Occipital lobe (tissue), 3 donors: ENCODE measurements at places on chromosomes 2 and 18.

- no peak for DNase-seq
These were observed 434.7 kb upstream of the SETBP1 start for GRCh38 chr18:44246001-44246400.

- no peak for DNase-seq
These were observed 209.2 kb upstream of the SMAD2 start for GRCh38 chr18:48139431-48140347.

GRCh38 chr2:232030229-232030628, 68.7 kb downstream of the DIS3L2 start:
- no peak for DNase-seq

- DNase-seq, result no peak
These were observed 11.3 kb downstream of the NCL start for GRCh38 chr2:231452799-231453508.

- DNase-seq, result no peak
These were observed 36.9 kb upstream of the KCNG2 start for GRCh38 chr18:79760881-79761280.

DNA sequence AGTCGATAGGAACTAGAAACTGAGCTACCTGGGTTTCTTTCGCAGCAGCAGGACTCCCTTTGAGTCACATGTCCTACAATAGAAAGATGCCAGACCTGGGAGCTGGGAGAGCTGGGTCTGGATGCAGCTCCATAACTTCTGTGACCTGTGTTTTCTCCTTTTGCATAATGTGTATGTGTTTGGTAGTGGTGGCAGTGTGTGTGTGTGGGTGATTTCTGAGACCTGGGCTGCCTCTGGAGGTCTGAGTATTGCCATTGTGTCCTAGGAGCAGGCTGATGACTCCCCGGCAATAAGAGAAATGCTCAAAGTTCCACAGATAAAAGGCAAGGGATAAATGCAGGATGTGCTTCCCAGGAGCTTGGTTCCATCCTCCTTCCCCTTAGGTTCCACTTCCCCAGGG, 6.4 kb downstream of the WNT10A start:
- DNase-seq, result no peak

DNA sequence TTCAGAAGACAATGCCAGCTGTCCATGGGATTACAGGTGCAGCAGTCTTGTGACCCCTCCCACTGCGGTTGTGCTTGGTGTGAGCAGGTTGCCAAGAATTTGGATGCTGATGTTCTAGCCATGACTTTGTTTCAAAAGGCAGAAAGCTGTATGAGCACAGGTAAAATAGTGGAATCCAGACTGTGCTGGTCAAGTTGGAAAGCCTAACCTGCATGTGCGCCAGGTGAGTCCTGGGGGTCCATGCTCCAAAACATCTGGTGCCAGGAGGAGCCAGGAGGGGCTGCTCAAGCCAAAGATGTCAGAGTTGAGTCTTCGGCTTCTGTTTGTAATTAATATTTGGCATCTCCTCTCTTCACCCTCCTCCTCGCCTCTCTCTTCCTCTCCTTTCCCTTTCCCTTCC, 330.1 kb downstream of the MYCN start:
- no peak for DNase-seq

DNA sequence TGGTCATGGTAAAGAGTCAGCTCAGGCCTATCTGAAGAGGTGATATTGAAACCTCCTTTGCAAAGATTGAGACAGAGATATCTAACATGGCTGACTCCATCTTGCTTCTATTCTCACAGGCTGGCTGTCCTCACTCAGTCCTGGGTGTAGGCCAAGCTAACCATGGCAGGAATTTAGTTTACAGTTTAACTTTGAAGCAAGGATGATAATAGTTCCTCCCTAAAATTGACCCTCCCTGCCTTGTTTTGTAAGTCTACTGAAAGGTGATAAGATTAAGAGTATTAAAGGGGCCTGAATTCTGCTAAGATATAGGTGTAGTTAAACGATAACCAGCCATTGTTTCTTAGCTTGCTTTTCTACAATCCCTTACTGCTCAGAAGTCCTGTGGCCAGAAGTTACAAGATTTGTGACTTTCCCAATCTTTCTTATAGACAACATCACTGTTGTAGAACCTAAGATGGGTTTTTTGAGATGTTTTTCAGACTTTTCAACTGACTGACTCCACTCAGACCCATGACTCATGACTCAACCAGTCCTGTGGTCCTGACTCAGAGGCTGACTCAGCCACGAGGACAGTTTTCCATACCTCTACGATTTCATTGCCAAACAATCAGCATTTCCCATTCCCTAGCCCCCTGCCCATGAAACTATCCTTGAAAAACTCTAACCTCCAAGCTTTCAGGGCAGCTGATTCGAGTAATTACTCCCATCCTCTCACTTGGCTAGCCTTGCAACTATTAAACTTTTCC, 195.7 kb upstream of the SESTD1 start:
- DNase-seq, result peak; percentile 10

DNA sequence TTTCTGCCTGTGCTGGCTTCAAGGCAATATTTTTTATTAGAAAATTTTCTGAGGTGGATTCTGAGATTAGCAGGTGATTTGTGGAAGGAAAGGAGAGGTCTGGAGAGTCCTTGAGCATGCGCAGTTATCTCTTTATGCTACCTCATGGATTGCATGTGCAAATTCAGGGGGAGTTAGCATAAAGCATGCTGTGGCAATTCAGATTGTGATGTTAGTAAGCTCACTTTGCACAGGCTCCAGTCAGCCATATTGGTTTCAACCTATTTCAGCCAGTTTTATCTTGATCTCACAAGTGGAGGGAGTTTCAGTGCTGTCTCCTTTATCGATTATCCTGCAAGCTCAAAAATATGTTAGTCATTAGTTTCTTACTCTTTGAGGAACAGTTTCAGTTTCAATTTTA, 2012.3 kb upstream of the PIK3C3 start:
- no peak for DNase-seq

- no peak for DNase-seq
These were observed 255.6 kb downstream of the CCDC178 start for GRCh38 chr18:33184958-33185357.

GRCh38 chr18:2903006-2903405, 56.2 kb downstream of the EMILIN2 start:
- DNase-seq, result no peak

DNA sequence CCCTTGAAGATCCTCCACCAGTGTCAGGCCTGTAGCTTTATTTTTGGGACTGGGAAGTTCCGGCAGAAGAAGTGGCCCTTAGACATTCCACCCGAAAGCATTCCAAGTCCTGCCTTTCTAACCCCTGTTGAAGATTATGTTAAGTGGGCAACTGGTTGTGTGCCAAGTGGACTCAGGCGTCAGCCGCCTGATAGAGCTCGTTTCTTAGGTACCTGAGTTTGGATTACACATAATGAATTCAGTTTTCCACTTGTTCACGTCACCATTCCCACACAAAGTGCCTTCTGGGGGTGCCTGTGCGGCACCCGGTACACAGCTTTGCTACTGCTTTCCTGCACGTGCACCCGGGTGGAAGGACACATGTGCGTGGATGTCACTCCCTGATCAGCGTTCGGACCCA, 156.5 kb downstream of the PTGR3 start:
- DNase-seq, result no peak

- no peak for DNase-seq
These were observed 39.8 kb upstream of the SNED1 start for GRCh38 chr2:240958366-240959213.

- no peak for DNase-seq
These were observed 41.8 kb downstream of the TMEM163 start for GRCh38 chr2:134676960-134677359.

GRCh38 chr2:150165442-150165841, 322.0 kb downstream of the RND3 start:
- DNase-seq, result no peak

- no peak for DNase-seq
These were observed 190.4 kb downstream of the NCK2 start for GRCh38 chr2:105935063-105935462.

- no peak for DNase-seq
These were observed 411 bp downstream of the NARS1 start for GRCh38 chr18:57621246-57621604.

- no peak for DNase-seq
These were observed 56.8 kb upstream of the SPAG16 start for GRCh38 chr2:213227458-213227857.

- DNase-seq, result no peak
These were observed 2.1 kb downstream of the PROKR1 start for GRCh38 chr2:68645523-68645922.

DNA sequence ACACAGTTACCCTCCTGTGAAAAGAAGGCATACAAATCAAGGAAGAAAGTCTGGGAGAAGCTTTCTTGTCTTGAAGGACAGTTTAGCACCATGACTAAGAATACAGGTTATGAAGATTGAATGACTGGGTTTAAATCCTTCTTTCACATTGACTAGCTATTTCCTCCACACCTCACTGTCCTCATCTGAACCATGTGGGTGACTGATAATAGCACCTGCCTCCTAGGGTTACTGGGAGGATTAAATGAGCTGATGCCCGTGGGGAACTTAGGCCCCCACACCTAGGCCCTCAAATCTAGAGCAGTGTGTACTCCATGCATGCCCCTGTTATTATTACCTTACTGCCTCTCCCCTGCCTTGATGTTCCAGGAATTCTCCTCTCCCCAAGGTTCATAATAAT, 202.9 kb downstream of the FBXO15 start:
- no peak for DNase-seq

DNA sequence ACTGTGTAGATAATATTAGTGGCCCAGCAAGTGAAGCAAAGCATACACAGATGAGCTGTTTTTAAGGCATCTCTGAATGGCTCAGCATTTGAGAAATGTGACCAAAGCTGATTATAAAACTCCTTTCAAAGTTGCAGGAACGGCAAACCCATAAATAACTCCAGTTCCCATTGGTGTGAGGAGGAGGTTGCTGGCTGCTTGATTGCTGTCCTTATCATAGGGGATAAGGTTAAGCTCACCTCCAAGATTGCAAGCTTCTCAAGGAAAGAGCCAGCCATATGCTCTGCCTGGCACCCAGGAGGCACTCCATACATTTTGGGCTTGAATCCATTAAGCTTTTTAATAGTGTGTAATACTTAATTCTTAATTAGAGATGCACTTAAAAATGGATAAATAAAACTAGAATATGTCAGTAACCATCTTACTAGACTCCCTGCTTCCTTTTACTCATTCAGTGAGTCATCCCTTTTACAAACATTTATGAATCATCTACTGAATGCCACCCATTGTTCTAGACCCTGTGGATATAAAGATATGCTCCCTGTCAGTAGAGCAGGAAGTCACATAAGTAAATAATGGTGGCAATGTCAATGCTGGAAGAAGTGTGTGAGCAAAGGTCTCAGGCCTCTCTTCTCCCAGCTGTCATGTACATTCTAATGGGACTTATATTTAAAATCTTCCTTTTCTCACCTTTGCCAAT, 99.3 kb downstream of the SPATS2L start:
- DNase-seq, result no peak

- DNase-seq, result no peak
These were observed 54.7 kb downstream of the UGGT1 start for GRCh38 chr2:128145651-128146050.

GRCh38 chr2:46984040-46984439, 68.4 kb upstream of the MCFD2 start:
- no peak for DNase-seq

GRCh38 chr2:70905443-70906421, 30.0 kb upstream of the ATP6V1B1 start:
- DNase-seq, result no peak

GRCh38 chr2:221600388-221600787, 28.3 kb upstream of the EPHA4 start:
- DNase-seq, result peak; percentile 21

GRCh38 chr2:46200861-46201605, 96.2 kb upstream of the EPAS1 start:
- no peak for DNase-seq

DNA sequence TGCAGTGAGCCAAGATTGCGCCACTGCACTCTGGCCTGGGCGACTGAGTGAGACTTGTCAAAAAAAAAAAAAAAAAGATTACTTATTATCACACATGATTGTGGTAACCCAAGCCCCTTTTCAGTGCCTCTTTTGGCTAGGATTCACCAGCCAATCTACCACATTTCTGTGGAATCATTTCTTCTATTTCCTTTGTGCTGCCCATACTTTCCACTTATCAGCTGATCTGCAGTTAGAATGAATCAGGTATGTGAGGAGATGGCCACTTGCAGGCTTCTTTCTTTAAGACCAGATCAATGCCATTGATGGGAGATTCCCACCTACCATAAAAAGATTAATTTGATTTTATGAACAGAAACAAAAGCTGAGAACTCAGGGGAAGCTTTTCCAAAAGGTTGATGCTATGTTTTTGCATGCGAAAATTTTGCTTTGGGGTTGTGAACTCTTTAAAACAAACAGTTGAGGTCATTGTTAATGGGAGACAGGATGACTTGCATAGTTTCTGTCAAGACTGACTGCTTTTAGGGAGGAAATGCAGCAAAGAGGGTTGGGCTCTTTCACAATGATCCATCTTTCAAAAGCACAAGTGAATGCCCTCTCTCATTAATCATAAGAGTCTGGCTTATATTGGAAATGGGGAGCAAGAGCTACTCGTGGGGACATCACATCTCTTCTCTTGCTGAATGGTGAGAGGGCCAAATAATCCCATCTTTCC, 66.9 kb upstream of the CYP26B1 start:
- no peak for DNase-seq

- no peak for DNase-seq
These were observed 16.0 kb downstream of the SH3BP4 start for GRCh38 chr2:234967870-234968208.

GRCh38 chr18:41576643-41577042, 378.4 kb upstream of the PIK3C3 start:
- DNase-seq, result no peak

- no peak for DNase-seq
These were observed 321.9 kb downstream of the CELF4 start for GRCh38 chr18:37243741-37244140.

DNA sequence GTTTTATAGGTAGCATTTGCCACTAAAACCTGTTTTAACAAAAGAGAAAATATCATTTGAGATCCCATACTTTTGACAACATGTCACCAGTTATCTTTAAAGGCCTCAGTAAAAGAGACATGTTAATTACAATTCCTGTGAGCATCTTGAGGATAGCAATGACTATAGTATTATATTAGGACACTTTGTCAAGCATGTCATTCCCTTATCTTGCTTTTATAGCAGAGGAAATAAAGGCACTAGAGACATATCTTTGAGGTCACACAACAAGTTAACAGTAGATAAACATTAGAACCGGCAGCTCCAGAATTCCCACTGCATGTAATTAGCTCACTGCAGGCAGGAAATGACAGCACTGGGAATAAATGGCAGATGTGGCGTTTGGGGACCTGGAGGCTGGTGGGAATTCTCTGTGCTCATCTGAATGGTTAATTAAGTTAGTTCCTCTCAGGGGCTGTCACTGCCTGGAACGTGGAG, 25.9 kb downstream of the LYPD6B start:
- no peak for DNase-seq

- no peak for DNase-seq
These were observed 22.8 kb downstream of the SNORC start for GRCh38 chr2:232892843-232893242.

- no peak for DNase-seq
These were observed 15.8 kb downstream of the C18orf63 start for GRCh38 chr18:74331404-74331803.
